Glutamatergic neuron (in vitro differentiated cells): ENCODE measurements at places on chromosomes 5 and 9.

DNA sequence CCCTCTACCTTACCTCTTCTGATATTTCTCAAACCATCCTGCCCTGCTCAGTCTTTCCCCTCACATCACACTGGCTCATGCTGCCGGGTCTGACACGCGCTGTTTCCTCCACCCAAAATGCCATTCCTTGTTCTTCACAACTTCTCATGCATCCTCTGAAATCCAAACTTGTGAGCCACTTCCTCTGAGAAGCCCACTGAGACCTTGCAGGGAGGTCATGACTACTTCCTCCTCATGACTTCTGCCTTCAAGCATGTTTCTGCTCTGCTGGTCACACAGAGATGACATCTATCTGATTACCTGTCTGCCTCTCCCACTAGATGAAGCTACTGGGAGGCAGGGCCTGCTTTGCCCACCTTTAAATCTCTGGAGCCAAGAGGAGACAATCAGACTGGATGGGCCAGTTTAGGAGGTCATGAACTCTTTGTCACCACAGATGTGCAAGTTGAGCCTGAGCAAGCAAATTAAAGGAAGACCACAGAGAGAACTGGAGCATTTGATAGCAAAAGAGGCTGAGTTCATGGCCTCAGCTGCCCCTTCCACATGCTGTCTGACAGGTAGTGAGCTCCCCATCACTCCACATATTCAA, 119.8 kb upstream of the TBC1D2 start:
- no peak for DNase-seq

- no peak for DNase-seq
Measured at GRCh38 chr5:179130101-179130681, 70.0 kb downstream of the ZNF354C start.

DNA sequence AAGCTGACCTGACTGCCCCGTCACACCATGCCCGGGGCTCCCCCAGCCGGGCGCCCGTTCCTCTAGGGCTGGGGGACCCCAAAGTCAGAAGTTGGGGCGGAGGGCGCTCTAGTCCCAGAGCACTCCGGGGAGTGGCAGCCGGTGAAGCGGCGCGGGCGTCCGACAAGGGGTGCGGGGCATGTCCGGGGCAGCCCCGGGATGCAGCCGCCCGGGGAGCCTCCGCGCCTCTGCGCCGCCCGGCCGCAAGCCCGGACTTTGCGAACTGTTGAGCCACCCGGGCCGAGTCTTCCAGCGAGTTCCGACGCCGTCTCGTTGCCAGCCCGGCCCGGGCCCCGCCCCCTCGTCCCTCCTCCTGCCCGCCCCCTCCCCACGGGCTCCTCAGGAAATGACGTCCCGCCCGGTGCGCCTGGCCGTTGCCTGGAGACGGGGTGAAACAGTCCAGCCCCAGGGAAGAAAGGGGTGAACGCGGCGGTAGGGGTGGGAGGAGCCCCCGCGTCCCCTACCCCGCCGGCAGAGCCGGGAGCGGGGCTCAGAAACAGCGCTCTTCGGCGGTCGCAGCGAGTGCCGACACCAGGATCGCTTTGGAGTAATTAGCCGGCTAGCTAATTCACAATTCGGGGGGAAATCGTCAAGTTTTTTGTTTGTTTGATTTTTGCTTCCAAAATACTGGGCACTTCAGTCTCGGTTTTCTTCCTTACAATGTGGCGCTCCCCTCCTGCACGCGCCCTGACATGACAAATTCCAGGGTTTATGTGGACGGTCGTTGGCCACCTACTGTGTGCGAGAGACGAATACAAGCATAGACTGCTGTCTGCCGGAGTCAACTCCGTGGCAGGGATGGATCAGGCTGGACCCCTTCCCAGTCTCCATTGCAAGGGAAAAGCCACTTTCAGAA, at the start of gene WHRN:
Gene WHRN, minus strand, starts transcription at position 287 of the 895 bp plus-strand sequence. CDS start 672 bp downstream, outside the sequence.
- peak; percentile 93 for DNase-seq

- DNase-seq, result no peak
Measured at GRCh38 chr9:135310134-135310533, 169.4 kb upstream of the PPP1R26 start.

GRCh38 chr5:111742177-111742994, 14.6 kb downstream of the NREP start:
- no peak for DNase-seq

- no peak for DNase-seq
Measured at GRCh38 chr5:163505049-163505367, 411 bp upstream of the MAT2B start.

DNA sequence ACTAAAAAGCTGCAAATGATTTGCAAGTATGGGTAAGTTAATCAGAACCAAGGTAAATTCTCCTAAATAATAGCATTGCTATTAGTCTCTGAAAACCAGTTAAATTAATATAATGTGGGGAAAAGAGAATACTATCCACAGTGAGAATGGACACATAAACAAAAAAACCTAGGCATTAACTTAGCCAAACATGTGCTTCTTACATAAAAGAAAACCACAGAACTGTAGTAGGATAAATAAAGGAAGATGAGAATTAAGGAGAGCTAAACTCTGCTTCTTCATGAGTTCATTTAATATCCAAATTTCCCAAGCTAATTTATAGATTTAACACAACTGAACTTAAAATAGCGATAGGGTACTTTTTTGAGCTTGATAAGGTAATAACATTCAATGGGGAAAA, 31.8 kb downstream of the ABCA1 start:
- no peak for DNase-seq
